ENCODE measurements at places on chromosomes 2 and 18. TPM values are rescaled to one million over a fixed set of nuclear protein-coding genes. Genes with fewer than 3 reads are reported as not detected.

GYPC gene
- total RNA-seq, result 39.3 TPM

IL1RL2 gene
- total RNA-seq, result 1.6 TPM

PLGLB1 gene
- total RNA-seq, result 0.40 TPM

NTSR2 gene
- not detected for total RNA-seq

CSRNP3 gene
- total RNA-seq, result 1.4 TPM

ATP6V1B1 gene
- 1.1 TPM for total RNA-seq

SPOPL gene
- 21.8 TPM for total RNA-seq

DSC2 gene
- 0.07 TPM for total RNA-seq

ARHGAP15 gene
- total RNA-seq, result not detected

HEATR5B gene
- 20.2 TPM for total RNA-seq

ILKAP gene
- total RNA-seq, result 22.8 TPM

HOXD9 gene
- total RNA-seq, result not detected

LIMS3 gene
- total RNA-seq, result 4.2 TPM

PTH2R gene
- 0.17 TPM for total RNA-seq

FHOD3 gene
- total RNA-seq, result 7.0 TPM
